ENCODE measurements at places on chromosomes 12 and 14.

DNA sequence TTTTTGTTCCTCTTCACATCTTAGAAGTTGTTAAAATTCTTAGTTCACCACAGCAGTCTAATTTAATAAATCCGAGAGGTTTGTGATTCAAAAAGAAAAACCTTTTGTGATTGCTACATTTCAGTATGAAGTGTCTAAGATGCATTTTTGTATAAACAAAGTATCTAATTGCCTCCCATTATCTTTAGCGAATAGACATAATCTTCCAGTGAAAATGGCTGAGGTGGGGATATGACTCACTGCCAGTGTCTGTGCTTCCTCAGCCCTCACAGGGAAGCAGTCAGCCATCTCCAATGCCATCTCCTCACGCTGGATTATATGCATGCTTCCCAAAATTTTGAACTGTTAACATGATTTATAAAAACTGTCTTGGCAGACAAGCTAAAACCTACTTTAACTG is 7.6 kb downstream of the GCH1 start:
- DNase-seq, result no peak

DNA sequence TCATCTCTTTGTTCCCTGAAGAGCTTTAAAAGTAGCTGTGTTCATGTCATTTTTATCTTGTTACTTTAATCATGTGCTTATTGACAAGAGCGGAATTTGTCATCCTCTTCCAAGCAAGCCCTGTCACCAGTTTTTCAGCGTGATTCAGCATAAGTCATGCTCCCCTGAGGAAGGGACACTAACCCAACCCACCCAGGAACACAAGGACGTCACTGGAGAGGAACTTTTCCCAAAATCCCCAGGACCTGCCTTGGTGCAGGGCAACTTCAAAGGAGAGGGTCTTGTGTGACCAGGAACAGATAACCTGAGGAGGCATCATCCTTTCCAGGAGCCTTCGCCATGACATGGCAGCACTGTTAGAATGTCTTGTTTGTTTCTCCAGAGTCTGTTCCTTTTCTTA is 107.1 kb upstream of the DIO3 start:
- no peak for DNase-seq

GRCh38 chr12:1509413-1510052 is 84.8 kb downstream of the FBXL14 start:
- no peak for DNase-seq

DNA sequence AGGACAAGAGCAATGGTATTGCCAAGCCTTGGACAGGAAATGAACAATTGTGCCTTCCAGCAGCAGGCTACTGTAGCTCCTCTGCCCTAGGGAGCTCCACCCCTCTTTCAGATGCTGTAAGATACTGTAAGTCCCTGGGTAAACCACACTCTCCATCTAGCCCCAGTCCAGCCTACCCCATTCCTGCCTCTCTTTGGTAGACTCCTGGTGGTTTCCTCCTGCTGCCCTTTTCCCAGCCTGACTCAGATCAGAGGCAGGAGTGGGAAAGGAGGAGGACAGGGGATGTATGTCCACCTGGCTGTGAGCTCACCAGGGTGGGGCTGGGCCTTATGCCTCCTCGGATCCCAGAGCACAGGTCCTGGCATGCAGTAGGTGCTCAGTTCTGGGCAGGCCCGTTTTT is 174.6 kb downstream of the ESRRB start:
- DNase-seq, result no peak

GRCh38 chr12:1885599-1886245 is 32.7 kb downstream of the CACNA2D4 start:
- DNase-seq, result no peak

DNA sequence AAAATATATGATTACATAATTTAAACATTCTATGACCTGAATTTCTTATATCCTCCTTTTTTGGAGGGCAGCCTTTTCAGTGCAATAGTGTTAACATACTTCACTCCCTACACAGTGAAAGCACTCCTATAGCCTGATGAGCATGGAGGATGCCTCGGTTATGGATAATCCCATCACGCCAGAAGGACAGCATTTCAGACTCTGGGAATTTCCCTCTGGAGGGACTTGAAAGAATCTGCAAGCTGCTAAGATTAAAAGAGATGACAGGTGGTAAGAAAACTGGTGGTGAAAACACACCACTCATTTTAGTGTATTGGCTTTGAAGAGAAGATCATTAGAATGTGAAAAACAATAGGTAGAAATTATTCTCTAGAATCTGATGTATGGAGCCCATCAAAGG is 99.3 kb upstream of the LMNTD1 start:
- no peak for DNase-seq

GRCh38 chr14:42855085-42855484 is 1248.4 kb downstream of the LRFN5 start:
- no peak for DNase-seq

GRCh38 chr14:59187802-59188460 is 536 bp upstream of the DAAM1 start:
- no peak for DNase-seq

DNA sequence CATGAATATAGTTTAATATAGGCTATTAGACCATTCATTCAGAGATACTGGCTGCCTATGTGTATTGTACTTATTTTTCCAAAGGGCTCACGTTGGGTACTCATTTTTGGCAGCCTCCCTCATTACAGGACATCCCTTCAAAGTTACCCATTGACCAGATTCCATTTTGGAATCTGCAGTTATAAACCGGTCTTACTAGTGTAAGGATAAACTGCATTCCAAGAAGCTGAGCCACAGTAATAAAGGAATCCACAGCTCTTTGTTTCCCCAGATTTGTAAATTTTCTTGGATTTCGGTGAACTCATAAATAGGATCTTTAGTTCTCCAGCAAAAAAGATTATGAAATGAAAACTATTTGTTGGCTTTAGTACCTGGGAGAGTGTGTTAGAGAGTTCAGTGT is 18.9 kb upstream of the CFL2 start:
- DNase-seq, result no peak

- no peak for DNase-seq
Measured at GRCh38 chr12:124734224-124734788, 129.4 kb downstream of the SCARB1 start.

- no peak for DNase-seq
Measured at GRCh38 chr12:102120886-102121285, 903 bp downstream of the PARPBP start.

DNA sequence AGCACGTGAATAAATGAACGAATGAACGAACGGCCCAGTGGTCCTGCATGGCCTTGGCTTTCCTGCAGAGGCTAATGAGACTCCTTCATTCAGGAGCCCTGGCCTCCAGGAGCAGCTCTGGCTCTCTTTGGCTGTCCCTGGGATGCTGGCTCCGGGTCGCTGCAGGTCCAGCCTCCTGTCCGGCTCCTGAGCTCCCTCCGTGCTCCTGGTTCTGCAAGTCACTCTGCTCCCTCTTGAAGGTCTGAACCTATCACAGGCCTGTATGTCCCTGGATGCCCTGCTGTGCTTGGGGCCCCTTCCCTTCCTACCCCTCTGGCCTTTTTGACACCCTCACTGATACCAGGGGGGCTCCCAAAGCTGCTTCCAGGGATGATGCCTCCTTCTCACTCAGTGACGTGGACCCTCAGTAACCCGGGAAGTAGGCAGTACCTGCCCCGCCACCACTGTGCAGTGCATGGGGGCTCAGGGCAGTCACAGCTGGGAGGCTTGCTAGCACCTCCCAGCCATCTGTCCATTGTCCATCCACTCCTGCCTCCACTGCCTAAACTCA is 133.7 kb upstream of the C14orf180 start:
- no peak for DNase-seq

DNA sequence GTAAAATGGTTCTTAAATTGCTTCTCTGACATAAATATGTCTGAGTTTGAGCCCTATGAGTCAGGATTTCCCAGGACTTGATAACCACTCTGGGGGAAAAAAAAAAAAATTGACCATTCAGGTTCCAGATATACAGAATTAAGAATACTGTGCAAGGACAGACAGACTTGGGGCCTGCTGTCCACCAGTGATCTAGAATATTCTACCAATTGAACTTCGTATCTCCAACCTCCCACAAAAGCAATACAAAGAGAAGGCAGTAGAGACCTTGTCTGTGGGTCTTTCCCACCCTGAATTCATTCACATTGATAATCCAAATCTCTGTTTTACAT is 4.1 kb downstream of the SINHCAF start:
- no peak for DNase-seq

DNA sequence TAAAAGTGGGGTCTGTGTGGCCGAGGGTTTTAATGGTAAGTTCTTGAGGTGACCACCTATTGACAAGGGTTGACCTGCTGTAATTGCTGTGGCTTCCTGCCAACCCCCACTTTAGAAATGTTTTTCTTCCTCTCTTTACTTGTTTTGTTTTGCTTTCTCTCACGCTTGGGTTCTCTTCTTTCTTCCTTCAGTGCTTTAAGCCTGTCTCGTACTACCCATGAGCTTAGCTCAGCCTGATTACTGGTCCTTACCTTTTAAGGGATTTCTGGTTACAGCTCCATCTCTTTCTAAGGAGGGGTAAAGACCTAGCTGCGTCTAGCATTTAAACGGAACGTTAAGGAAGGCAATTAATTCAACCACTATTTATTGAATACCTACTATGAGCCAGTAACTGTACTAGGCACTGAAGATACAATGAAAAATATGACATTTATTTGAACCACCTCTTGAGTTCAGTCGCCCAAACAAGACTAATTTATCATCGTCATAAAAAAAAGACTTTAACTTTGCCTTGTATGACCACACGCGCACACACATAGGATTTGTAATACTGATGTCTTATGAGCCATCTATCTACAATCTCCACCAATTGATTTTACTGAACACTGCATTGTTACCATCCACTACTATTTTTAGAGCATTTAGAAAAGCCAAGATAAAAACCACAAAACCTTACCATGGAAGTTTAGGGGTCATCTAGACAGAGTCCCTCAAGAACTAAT is 888 bp upstream of the PPP1R12A start:
- peak; percentile 30 for DNase-seq

DNA sequence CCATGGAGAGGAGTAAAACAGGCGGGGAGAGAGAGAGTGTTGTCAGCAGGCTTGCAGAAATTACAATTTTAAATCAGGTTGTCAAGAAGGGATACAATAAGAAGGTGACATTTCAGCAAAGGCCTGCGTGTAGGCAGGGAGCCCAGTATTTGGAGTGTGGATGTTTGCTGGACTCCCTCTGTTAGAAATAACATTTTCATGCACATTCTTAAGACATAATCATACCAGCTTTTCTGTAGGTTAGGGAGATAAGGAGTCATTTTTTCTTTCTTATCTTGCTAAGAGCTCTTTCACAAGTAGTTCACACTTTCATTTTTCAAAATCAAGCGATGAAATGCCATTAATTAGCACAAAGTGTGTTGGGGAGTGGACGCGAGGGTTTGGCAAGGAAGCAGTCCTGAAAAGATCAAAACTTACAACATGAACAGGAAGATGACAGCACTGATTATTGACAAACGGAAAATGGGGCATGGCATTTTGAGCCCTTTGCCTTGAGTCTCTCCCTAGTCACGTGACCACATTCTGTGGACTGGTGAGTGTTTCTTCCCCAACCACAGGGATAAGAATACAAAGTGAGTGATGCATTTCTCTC is 160.2 kb downstream of the DAD1 start:
- no peak for DNase-seq

DNA sequence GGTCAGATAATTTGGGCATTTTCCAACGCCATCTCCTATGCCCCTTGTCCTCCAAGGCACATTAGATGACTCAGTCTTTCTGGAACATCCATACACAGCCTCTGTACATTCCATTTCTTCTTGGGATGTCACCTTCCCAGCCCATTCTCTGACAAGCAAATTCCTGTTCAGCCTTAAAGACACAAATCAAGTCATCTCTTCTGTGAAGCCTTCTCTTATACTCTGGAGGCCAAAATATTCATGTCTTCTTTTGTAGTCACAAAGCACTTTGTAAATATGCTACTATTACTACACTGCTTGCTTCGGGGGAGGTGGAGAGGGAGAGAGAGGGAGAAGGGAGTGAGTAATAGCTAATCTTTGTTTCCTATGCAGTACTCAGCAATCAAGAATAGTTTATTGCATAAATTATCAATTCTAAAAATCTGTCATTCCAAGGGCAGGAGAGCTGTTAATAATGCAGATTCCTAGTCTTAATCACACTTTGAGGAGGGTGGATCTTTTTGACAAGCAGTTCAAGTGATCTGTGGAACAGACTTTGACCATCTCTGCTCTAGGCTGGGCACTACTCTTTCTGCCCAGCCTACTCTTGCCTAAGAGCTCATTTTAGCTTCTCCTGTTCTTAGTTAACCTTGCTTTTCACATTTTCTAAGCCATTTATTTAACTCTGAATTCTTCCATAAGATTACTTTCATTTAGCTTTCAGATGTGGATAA is 27.9 kb downstream of the KCNMB4 start:
- DNase-seq, result no peak

DNA sequence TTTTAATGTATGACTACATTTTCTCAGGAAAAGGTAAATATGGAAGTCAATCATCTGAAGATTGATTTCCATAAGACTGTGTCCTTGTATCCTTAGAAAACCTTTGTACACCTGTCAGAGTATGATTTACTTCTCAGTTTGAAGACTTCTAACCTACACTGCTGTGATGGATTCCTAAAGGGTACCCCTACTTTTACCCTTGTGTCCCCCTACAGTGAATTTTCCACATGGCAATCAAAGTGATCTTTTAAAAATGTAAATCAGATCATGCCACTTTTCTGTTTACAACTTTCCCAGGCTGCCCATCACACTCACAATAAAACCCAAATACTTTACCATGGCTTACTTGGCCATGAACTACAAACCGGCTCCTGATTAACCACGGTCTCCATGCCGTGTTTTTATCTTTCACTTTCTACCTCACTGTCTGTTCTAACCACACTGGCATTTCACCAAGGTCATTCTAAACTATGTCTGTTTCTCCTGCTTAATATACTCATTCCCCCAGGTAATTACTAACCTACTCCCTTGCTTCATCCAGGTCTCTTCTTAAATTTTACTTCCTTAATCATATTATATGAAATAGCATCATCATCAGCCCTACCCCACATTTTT is 8.1 kb downstream of the DNAI7 start:
- DNase-seq, result no peak

DNA sequence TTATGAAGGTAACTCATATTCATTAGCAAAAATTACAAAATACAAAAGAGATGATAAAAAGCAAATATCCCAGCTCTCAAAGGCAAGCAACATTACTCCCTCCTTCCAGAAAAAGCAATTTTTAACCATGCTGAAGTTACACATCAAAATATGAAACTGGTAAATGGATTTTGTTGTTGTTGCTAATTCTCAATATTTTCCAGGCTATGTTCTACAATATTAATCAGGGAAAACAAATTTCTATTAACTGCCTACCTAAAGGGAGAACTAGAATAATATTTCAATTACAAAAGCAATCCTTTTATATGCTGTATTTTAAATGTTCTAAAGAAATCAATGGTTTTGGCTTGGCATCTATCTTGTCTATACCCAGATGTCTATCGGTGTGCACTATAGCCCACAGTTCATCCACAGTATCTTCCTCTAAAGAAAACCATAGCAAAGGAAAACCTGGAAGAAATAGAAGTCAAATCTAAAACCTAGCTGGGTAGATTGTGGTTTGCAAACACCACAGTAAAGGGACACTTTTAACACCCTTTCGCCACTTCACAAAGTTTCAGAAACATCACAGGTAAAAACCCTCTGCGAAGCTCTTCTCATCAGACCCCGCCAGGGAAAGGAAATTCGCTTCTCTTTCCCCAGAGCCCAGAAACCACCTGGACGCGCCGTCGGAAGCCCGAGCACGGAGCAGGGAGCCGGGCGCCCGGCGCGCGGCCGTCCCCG is 32.0 kb downstream of the TC2N start:
- DNase-seq, result no peak

Data from renal cortex interstitium (tissue), 15 donors.